ENCODE measurements at places on chromosomes 12 and 14.

DNA sequence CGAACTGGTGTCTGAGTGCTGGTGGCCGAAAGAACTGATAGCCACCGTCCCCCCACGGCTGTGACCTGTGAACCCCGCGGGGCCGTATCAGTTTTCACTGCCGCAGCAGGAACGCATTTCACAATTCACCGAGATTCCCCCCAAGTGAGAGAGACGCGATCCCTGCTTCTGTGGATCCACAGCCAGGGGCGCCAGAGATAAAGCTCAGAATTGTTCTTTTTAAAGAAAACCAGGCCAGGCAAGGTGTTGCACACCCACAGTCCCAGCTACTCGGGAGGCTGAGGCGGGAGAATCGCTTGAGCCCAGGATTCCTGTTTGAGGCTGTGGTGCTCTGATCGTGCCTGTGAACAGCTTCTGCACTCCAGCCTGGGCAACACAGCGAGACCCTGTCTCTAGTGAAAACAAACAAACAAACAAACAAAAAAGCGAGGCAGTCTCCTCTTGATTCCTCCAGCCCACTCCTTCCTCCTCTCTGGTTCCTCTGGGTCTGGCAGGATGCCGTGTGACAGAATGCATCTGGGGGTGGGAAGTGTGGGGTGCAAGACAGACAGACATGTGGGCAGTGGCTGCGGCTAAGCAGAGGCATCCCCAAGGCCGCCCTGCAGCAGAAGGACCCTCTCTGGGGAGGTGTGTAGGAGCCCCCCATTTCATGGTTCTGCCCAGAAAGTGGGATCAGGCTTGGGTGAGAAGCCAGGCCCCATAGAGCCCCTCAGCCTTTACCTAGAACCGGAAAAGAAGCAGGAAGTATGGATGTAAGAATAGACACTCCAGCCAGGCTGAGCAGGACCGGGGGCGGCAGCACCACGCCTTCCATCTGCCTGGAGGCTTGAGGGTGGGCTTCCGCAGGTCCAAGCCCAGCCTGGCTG, 39.2 kb upstream of the PPP1R13B start:
- DNase-seq: no peak

GRCh38 chr14:42480255-42480654, 873.6 kb downstream of the LRFN5 start:
- DNase-seq: no peak

DNA sequence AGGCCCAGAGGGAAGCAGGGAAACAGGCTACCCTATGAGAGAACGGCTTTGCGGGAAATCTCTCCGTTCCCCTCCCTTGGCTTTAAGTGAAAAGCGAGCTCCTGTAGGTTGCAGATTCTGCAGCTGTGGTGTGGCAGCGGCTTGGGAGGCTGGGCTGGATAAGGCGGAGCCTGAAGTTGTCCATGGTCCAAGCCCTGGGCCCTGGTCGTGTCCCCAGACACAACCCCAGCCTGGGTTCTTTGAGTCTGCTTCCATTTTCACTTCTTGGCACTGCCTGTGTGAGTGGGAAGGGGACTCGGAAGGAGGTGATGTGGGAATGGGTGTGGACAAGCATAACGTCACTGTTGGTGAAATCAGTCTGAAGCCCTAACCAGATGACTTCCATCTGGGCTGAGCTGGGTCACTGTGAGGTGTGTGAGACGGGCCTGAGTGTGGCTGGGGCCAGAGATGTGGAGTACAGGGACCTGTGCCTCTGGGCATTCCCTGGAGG, 43.0 kb upstream of the CTDSP2 start:
- no peak for DNase-seq

GRCh38 chr14:78278464-78279250, 108.5 kb downstream of the NRXN3 start:
- DNase-seq: no peak
